Activated CD4-positive, alpha-beta T cell treated with anti-CD3 and anti-CD28 coated beads, Interleukin-2, amount 10 ng/mL, durations not matched to agents 7 days and 5 days (primary cell): ENCODE measurements at places on chromosomes 4 and X.

- no peaks in the 10 kb centered on the region for H3K27me3 ChIP-seq
- H3K27ac ChIP-seq, result peak overlapping the region; percentile 94
- peak overlapping the region; percentile 73 for H3K4me3 ChIP-seq
These were observed 13.2 kb downstream of the RUFY3 start for GRCh38 chr4:70734971-70735370.

GRCh38 chr4:148216866-148217814 lies 225.1 kb downstream of the NR3C2 start:
- H3K27me3 ChIP-seq, result no peaks in the 10 kb centered on the region
- H3K4me3 ChIP-seq, result peak overlapping the region; percentile 61
- H3K27ac ChIP-seq, result peak overlapping the region; percentile 92
- H3K4me1 ChIP-seq, result peaks cover 29% of the 10 kb centered on the region
- peak; percentile 57 for DNase-seq

- no peak for DNase-seq
- peaks cover 19% of the 10 kb centered on the region for H3K36me3 ChIP-seq
These were observed 103.6 kb downstream of the PRKX start for GRCh38 chrX:3609810-3610209.

DNA sequence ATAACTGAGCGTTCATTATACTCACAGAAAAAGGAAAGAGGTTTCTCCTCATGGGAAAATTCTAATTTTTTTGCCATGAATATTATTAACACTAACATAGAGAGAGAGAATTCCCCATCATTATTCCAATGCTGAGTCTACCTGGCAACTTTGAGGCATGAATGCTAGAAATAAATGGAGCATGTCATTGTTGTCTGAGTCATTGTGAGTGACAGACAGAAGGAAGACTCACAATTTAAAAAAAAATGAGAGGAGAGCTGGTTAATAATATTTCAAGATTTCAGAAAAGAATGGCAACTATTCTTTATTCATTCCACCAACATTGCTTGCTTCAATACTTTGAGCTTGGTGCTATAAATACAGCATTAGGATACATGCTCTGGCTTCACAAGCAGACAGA lies 170.4 kb upstream of the HS3ST1 start:
- no peak overlapping the region for H3K4me3 ChIP-seq
- H3K27me3 ChIP-seq, result no peaks in the 10 kb centered on the region
- H3K36me3 ChIP-seq, result no peaks in the 10 kb centered on the region
- no peak for DNase-seq
- H3K4me1 ChIP-seq, result peaks cover 5% of the 10 kb centered on the region

DNA sequence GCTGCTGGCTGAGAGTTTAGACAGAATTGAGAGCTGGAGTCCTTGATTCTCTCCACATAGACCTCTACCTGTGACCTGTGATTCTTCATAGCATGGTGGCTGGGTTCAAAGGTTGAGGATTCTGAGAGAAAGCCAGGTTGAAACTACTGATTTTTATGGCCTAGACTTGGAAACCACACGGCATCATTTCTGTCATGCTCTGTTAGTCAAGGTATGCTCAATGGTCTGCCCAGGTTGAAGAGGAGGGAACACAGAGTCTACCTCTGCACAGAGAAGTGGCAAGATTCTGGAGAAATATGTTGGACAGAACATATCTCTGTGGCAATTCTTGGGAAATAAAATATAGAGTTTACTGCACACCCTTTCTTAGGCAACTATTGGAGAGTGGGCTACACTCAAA lies 57.2 kb upstream of the CXorf66 start:
- H3K4me3 ChIP-seq, result no peak overlapping the region
- no peak overlapping the region for H3K27ac ChIP-seq
- no peak for DNase-seq
- no peaks in the 10 kb centered on the region for H3K36me3 ChIP-seq
- H3K4me1 ChIP-seq, result no peaks in the 10 kb centered on the region
- no peaks in the 10 kb centered on the region for H3K27me3 ChIP-seq
